NCI-H1436 treated with DMSO at 0.1 percent for 48 hours (cell line): ENCODE measurements at places on chromosomes 11 and 22.

DNA sequence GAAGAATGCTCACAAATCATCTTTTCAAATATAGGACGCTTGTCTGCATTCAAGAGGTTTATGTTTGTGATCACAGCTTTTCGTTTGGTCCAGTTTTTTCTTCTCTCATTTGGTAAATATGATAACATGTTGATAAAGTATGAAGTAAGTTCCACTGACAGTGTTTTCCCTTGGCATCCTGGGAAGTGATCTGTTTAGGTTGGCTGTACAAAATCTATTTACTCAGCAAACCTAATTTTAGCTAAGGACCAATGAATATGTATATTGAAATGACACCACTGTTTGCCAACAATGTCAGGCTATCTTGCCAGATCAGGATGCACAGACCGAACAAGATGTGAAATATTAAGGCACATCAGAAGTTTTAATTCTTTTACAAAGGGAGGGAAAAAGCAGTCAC, 1230.8 kb downstream of the LRRC4C start:
- DNase-seq: no peak

- DNase-seq: no peak
Measured at GRCh38 chr11:75616281-75616680, 52.6 kb downstream of the MAP6 start.

DNA sequence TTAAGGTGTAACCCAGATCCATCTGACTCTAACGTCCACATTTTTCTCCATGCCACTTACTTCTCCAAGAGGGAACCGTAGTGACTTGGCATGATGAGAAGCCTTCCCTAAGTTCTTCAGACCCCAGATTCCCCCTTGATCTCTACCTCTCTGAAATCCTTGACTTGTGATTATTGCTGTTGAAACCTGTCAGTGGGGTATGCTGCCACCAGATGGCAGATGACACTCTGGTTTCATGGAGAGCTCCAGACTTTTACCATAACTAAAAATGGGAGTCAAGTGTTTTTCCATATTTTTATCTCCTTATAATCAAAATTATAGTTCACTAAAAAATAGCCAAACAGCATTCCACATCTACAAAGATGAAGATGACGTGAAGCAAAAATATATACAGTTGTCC, 504.2 kb downstream of the SOX6 start:
- DNase-seq: no peak

GRCh38 chr22:36304429-36304828, 51.5 kb downstream of the APOL1 start:
- DNase-seq: no peak

- no peak for DNase-seq
Measured at GRCh38 chr11:12573707-12574485, 100.3 kb upstream of the TEAD1 start.

DNA sequence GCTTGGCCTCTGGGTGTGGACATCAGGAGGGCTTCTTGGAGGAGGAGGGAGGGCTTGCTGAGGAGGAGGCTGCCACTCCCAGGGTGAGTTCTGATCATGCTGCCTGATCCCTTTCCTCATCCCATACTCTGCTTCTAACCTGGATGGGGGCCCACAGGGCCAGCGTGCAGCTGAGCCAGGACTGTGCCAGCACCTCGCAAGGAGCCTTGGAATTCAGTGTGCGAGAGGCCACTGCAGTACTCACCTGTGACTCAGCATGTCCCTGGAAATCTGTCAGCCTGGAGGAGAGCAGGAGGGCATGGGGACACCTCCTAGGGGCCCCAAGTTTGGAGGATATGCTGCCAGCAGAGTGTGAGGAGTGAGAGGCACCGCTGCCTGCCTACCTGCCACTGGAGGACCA, 4.2 kb upstream of the GAB4 start:
- no peak for DNase-seq
